ENCODE measurements at places on chromosomes 11 and 22.

- DNase-seq: peak; percentile 98
Measured at GRCh38 chr22:23521441-23522113, 58.5 kb downstream of the IGLL1 start.

- no peak for DNase-seq
Measured at GRCh38 chr11:8034604-8035190, 46.3 kb upstream of the TUB start.

DNA sequence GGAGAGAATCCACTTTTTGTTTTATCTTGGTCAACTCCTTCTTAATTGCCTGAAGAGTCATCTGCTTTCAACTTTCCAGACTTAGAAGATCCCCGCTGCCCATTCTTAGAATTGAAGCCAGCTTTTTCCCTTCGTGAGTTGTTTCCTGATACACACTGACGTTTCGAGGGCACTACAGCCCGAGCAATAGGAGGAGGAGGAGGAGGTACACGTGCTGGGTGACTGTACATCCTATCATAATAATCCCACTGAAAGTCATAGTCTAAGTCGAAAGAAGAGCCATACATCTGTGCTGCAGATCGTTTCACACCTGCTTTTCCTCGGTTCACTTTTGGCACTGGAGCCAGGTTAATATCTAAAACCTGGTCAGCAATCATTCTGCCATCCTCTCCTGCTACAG lies 606.1 kb downstream of the DLG2 start:
- DNase-seq: no peak

DNA sequence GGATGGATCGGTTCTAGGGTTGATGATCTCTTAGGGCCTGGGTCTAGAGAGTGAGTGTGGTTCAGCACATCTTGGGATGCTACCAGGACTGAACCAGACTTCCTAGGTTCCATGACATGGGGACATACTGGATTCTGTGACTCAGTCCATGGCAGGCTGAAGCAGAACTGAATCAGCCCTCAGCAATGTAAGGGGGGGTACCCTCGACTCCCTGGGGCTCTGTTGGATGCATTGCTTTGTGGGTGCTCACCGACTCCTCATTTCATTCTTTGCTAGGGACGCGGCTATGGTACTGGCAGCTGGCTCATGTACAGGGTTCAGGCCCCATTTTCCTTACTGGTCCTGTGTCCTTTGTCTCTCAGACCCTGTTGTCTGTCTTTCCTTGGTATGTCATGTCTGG lies 733 bp upstream of the GRAMD1B start:
- DNase-seq: peak; percentile 58

DNA sequence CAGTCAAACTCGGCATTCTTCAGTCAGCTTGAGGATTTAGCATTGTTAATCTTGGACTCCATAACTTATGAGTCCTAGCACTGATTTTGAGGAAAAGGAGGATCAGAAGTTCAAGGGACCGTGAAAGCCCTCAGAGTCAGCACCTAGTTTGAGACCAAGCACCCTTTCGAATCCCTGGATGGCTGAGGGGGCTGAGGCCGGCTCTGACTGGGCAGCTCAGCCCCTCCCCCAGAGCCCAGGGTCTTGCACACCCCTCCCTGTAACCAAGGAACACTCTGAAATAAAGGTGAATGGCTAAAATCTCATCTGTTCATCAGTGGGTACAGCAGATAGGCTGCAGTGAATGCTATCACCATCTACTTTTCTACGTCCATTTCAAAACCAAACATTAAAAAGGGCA lies 27.3 kb downstream of the SLC25A18 start:
- no peak for DNase-seq

GRCh38 chr11:71293961-71294782 lies 41.8 kb upstream of the SHANK2 start:
- no peak for DNase-seq

GRCh38 chr11:130476200-130476921 lies 27.9 kb downstream of the ADAMTS15 start:
- DNase-seq: no peak
